Uterine smooth muscle cell (primary cell): ENCODE measurements at places on chromosomes 3 and 15. TPM values are rescaled to one million over a fixed set of nuclear protein-coding genes. Genes with fewer than 3 reads are reported as not detected.

Gene MRAS
- total RNA-seq: 39.2 and 73.6 TPM in 2 replicates

Gene ATP13A4
- total RNA-seq: 0.50 and 0.55 TPM in 2 replicates

Gene SLC27A2
- total RNA-seq: 0.22 and 0.50 TPM in 2 replicates

Gene RBP2
- not detected in 2 replicates for total RNA-seq

Gene UNC13C
- total RNA-seq: under 0.01 TPM in 1 of 2 replicates, not detected in the other

Gene ARNT2
- 1.4 and 3.7 TPM in 2 replicates for total RNA-seq

Gene GSK3B
- total RNA-seq: 42.2 and 48.9 TPM in 2 replicates

Gene TRANK1
- total RNA-seq: 7.7 and 20.2 TPM in 2 replicates

Gene GXYLT2
- total RNA-seq: 6.1 and 16.1 TPM in 2 replicates

Gene SPATA12
- total RNA-seq: 0.11 TPM in 1 of 2 replicates, not detected in the other

Gene SEMA3F
- total RNA-seq: 0.25 and 0.55 TPM in 2 replicates

Gene TLR9
- total RNA-seq: under 0.01 TPM in 1 of 2 replicates, not detected in the other

Gene CLEC3B
- total RNA-seq: 0.25 TPM in 1 of 2 replicates, not detected in the other

Gene ZNF609
- total RNA-seq: 14.1 and 16.0 TPM in 2 replicates

Gene STAC
- total RNA-seq: 7.7 and 10.2 TPM in 2 replicates

Gene SH2D7
- not detected in 2 replicates for total RNA-seq

Gene ADPRH
- 4.5 and 8.1 TPM in 2 replicates for total RNA-seq

Gene MORC1
- total RNA-seq: not detected in 2 replicates

Gene TMEM108
- total RNA-seq: under 0.01 and 0.12 TPM in 2 replicates

Gene IL5RA
- total RNA-seq: not detected in 2 replicates

Gene CHAC1
- 36.5 and 49.2 TPM in 2 replicates for total RNA-seq

Gene CORO2B
- total RNA-seq: 26.7 and 50.8 TPM in 2 replicates

Gene GOLGA6L25
- not detected in 2 replicates for total RNA-seq

Gene GOLGA6A
- under 0.01 TPM in 1 of 2 replicates, not detected in the other for total RNA-seq

Gene UACA
- total RNA-seq: 152 and 235 TPM in 2 replicates

Gene PCYT1A
- 85.4 and 97.8 TPM in 2 replicates for total RNA-seq

Gene PARP14
- 54.1 and 63.9 TPM in 2 replicates for total RNA-seq

Gene ADCY5
- 0.22 and 1.9 TPM in 2 replicates for total RNA-seq

Gene ESYT3
- 4.5 and 6.5 TPM in 2 replicates for total RNA-seq

Gene SCN11A
- total RNA-seq: under 0.01 and 0.11 TPM in 2 replicates

Gene TP63
- under 0.01 and 0.25 TPM in 2 replicates for total RNA-seq

Gene PATL2
- 0.62 and 0.77 TPM in 2 replicates for total RNA-seq

Gene SLC24A5
- total RNA-seq: not detected in 2 replicates

Gene UBA3
- total RNA-seq: 70.9 and 88.2 TPM in 2 replicates

Gene P2RY14
- total RNA-seq: not detected in 2 replicates

Gene AHSG
- total RNA-seq: not detected in 2 replicates

Gene ZPLD1
- total RNA-seq: 0.62 TPM in 1 of 2 replicates, not detected in the other

Gene C3orf49
- total RNA-seq: not detected in 2 replicates

Gene EXD1
- 0.11 TPM in 1 of 2 replicates, not detected in the other for total RNA-seq

Gene ISLR2
- total RNA-seq: under 0.01 and 0.25 TPM in 2 replicates

Gene CGNL1
- total RNA-seq: 0.66 and 1.5 TPM in 2 replicates

Gene PDZRN3
- 22.8 and 27.7 TPM in 2 replicates for total RNA-seq

Gene COL6A6
- total RNA-seq: under 0.01 and 0.11 TPM in 2 replicates

Gene CCDC54
- total RNA-seq: not detected in 2 replicates

Gene FBXO40
- total RNA-seq: under 0.01 TPM in 1 of 2 replicates, not detected in the other

Gene KIAA1143
- total RNA-seq: 17.4 and 19.5 TPM in 2 replicates

Gene NDUFAF3
- total RNA-seq: 58.4 and 80.2 TPM in 2 replicates

Gene CLDN18
- total RNA-seq: 0.12 TPM in 1 of 2 replicates, not detected in the other

Gene NTRK3
- under 0.01 TPM in 2 replicates for total RNA-seq

Gene RGMA
- 0.22 and 0.50 TPM in 2 replicates for total RNA-seq

Gene COL8A1
- total RNA-seq: 17.8 and 62.4 TPM in 2 replicates

Gene RAD51
- total RNA-seq: 4.9 and 11.0 TPM in 2 replicates
